ENCODE measurements at places on chromosomes 11 and 22.

GRCh38 chr22:44574057-44574639 is 76.1 kb upstream of the RTL6 start:
- no peak for DNase-seq

DNA sequence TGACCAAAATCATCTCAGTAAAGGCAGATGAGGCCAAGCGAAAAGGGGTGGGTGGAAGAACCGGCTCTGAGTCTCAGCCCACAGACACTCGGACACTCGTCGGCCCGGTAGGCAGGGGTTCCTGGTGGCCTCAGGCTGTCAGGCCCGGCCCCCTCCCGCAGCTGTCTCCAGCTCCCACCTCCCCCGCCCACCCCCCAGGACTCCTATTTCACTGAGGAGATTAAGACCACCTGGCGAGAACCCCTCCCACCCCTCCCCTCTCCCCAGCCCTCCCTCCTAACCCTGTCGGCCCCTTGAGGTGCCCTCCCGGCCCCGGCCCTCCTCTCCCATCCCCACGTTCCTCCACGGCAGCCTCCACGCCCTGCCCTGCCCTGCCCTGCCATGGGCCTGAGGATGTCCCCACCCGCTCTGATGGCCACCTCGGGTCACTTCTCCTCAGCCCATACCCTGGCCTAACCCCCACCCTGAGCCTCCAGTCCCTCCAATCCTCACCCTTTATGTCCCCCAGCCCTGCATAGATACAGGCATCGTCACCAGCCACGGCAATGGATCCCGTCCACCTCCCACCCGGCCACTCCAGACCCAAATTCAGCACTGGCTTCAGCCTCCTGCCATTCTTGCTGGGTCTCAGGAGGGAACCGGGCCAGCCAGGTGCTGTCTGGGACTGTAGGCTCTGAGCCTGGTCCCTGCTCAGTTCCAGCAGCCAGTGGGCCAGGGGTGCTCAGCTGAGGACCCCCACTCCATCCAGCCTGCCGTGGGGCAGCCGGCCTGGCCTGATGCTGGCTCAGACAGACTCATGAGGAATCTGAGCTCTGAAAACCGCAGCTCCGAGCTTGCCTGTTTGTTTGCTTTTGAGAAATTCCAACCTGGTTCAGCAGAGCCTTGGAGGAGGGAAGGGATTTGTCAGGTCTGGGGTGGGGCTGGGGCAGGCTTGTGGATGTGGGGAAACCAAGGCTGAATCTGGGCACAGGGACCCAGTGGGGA is 9.8 kb upstream of the TBX1 start:
- no peak for DNase-seq

GRCh38 chr11:5596607-5597201 is at the start of gene TRIM6:
TSS of gene TRIM6 (plus strand) at chr11:5596637. CDS start at chr11:5596898, 261 bp downstream.
- DNase-seq = no peak

DNA sequence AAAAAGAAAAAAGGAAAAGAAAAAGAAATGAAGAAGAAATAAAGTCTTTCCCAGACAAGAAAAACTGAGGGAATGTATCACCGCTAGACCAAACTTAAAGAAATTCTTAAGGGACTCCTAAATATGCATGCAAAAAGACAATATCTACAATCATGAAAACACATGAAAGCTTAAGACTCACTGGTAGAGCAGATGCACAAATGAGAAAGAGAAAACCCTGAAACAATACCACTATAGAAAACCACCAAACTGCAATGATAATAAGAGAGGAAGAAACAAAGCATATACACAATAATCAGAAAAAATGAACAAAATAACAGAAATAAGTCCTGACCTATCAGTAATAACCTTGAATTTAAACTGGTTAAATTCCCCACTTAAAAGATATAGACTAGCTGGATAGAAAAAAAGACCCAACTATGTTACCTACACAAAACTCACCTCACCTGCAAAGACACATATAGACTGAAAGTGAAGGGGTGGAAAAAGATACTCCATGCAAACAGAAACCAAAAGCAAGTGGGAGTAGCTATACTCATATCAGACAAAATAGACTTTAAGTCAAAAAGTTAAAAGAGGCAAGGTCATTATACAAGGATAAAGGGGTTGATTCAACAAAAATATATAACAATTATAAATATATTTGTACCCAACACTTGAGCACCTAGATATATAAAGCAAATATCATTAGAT is 61.3 kb upstream of the NARS2 start:
- DNase-seq = no peak

DNA sequence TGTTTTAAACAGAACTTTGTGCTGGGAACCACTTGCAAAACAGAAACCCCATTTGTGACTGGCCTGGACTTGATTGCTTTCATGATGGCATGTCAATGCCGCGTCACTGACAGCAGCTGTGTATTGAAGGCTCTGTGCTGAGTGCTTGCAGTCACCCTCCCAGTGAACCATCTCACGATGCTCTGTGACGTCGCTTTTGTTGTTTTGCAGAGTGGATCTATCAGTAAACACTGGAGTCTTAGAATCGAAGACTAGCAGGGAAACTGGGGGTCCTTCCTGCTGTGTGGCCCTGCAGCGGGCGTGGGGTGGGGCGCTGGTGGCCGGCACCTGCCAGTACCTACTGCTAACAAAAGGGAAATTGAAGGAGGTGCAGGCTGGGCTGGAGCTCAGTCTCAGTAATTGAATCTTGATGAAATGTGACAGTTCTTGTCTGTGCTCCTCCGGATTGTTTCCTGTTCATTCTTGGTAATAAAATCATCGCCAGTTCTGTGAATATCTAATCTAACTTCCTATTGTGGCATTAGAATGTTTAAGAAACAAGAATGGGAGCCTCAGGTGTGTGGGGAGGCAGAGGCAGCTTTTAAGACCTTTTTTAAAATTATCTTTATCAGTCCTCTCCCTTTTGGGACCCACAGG is 50.5 kb upstream of the PARVG start:
- DNase-seq = no peak

DNA sequence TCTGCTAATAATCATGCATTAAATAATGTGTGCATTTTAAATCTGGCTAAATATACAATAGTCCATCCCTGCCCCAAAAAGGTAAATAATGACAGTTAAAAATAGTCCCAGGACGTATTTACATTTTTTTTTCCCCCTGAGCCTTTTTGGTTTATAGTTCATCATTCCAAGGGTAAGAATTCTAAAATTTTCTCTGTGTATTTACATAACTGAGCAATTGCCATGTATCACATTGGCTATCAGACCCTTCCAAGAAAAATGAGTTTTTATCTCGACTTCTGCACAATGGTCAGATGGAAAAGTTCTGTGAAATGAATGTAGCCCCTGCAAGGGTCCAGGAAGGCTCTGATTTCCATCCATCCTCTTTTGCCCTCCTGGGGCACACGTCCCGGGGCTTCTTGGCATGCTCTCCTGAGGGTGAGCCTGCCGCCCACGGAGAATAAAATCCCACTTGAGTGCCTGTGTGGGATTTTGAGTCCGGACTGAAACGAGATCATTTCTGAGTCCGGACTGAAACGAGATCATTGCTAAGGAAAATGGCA is 94.1 kb upstream of the ANO1 start:
- no peak for DNase-seq

GRCh38 chr11:132464003-132464342 is 1068.3 kb downstream of the OPCML start:
- DNase-seq = no peak

GRCh38 chr11:134609361-134610115 is 197.5 kb upstream of the B3GAT1 start:
- no peak for DNase-seq

DNA sequence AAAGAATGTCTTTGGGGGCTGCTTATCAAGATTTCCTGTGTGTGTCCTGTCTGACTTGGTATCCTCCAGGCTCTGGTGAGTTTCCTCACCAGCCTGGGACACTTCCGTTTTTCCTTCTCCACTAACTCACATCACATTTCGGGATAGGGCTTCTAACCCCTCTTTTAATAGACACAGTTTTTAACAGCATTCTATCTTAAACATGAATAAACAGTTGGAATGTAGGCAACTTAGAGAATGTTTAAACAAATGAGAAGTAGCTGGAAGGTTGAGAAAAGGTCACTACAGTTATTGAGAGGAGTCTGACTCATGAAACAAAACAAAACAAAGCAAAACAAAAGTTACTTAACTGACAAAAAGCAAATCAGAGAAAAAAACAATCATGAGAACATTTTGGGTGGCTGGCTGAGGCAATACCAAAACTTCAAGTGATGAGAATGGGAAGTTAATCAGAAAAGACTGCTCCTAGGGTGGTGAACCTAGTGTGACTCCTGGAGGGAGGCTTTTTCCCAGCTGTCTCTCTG is 64.7 kb upstream of the CTSC start:
- DNase-seq = no peak

GRCh38 chr22:20021196-20022181 is 579 bp downstream of the TANGO2 start:
- DNase-seq = no peak

DNA sequence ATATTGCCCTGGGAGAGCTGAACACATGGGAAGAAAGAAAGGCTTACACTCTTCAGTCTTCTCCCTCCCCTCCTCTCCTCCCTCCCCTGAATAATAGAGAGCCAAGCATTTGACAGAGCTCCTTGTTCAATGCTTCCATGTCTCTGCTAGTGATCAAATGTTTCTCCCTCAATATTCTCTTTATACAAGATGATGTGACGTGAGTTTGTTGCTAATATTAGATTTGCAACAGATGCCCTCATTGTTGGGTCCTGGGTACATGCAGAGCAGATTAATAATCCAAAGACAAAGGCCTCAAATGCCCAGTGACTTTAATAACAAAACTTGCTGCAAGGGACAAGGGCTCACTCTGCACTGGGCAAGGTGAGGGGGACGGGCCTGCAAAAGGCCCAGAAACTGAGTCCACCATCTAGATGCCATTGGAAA is 7.1 kb upstream of the ENDOD1 start:
- DNase-seq = no peak

Data from activated effector memory CD4-positive, alpha-beta T cell treated with Interleukin-2 at 50 U/mL for 16 hours (primary cell).